Suppressor macrophage treated with lipopolysaccharide for 1 hour (primary cell): ENCODE measurements at places on chromosomes 5 and 9.
A peak's percentile ranks its signal among the peaks of the same experiment; 100 is the strongest.

DNA sequence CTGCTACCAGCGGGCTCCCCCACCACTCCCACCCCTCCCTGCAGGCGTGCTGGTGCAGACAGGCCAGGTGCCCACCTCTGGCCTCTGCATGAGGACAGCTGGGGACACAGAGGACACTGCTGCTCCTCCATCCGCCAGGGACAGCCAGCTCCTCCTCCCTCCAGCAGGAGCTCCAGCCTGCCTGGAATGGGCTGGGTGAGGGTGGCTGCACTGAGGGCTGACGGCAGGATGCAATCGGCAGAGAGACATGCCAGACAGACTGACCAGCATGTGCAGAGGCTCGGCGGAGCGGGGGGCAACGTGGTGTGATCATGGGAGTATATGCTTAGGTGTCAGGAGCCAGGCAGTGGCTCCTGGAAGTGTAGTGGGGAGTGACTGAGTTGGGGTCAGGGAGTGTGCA is 68.4 kb downstream of the RASGEF1C start:
- no peak for DNase-seq

DNA sequence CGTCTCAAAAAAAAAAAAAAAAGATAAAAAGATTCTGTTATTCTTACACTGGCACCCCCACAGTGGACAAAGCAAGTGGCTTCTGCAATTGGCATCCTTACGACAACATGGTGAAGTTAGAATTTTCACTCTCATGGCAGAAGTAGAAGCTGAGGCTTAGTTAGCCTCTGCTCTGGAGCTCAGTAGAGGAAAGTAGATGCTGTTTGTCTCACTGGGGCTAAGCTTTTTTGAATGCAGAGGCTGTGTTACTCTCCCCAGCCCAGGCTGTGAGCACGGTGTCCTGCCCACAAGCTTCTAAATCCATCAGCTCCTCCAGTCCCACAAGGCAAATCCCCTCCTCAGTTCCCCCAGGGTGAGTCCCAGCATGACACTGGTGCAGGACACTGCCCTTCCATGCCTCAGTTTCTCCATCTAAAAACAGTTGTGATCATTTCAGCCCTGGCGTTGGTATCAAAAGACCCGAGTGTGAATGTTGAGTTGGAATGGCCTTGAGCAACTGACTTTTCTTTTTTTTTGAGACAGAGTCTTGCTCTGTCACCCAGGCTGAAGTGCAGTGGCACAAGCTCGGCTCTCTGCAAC is 22.6 kb upstream of the PHF19 start:
- peak; percentile 55 for DNase-seq

GRCh38 chr9:121902461-121903135 is 190.5 kb downstream of the TTLL11 start:
- DNase-seq: no peak

DNA sequence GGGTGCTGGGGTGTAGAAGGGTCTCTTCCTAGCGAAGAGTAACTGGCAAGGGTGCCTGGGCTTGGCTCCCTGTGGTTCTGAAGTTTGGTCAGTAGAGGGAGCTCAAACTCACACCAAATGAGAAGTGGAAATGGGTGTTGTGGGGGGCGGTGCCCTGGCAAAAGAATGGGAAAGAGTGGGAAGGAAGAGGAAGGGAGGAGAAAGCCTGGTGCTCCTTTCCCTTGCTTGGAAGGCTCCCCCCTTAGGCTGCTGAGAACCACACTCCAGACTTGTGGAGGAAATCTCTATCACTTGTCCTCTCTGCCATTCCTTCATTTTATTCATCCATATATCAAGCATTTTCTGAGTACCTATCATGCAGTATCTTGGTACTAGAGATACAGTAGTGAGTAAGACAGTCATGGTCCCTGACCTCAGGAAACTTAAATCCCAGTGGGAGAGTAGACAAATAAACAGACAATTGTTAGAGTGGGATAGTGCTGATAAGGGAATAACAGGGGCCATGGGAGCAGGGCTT is 13.0 kb downstream of the SLC4A9 start:
- DNase-seq: peak; percentile 79

DNA sequence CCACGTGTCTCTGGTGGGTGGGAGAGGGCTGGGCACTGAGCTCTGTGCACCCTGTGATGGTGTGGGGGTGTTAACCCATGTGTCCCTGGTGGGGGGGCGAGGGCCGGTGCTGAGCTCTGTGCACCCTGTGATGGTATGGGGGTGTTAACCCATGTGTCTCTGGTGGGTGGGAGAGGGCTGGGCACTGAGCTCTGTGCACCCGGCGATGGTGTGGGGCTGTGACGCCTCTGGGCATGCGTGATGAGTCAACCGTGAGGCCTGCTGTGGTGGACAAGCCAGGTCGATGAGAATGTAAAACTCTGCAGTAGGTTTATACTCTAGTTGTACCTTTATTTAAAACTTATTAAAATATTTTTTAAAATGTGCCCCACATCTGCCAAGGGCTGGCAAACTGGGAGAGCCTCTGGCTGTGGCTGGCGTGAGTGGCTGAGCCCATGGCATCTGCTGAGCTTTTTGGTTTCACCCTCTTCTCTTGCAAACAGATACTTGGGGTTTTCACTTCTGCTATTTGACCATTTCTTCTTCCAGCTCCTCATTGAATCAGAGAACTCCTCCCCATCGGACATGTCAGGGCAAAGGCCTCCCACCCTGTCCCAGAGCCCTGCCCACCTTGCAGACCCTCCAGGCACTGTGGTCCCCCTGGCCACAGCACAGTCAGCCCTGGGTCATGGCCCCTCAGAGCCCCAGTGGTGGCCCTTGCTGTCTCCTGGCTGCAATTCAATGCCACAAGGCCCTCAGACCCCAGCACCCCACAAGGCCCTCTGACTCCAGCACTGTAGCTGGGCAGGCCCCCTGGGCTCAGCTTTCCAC is 18.5 kb upstream of the EXOC3 start:
- DNase-seq: peak; percentile 62

DNA sequence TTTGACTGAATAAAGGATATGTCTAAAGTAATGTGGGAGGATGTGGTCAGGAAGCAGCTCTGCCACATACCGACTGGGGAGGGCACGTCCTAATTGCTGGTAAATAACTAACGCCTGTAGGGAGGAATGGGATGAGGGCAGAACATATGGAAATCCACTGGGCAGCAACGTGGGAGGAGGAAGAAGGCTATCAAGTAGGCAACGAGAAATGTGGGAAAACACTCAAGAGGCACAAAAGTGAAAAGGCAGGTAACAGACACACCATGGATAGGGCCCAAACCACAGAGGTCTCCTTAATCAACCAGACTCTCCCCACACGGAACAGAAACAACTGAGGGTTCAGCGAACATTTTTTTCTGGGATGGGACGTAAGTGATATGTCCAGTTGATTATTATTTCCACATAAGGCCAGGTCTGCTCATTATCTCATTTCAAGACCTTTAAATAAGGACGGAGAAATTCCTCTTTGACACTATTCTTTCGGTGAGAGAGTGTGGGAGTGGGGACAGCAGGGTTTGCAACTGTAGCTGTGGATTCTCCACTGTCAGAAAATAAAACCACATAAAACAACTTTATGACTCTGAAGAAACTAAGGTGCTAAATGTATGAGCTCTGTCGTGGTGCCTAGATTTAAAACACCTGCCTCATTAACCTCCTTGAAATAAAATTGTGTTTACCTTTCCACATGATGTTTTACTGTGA is 17.0 kb downstream of the IARS1 start:
- no peak for DNase-seq

GRCh38 chr5:4882186-4882585 is 257.9 kb upstream of the ADAMTS16 start:
- no peak for DNase-seq

- DNase-seq: no peak
Observed at GRCh38 chr9:106874031-106874430, 11.1 kb downstream of the ZNF462 start.

DNA sequence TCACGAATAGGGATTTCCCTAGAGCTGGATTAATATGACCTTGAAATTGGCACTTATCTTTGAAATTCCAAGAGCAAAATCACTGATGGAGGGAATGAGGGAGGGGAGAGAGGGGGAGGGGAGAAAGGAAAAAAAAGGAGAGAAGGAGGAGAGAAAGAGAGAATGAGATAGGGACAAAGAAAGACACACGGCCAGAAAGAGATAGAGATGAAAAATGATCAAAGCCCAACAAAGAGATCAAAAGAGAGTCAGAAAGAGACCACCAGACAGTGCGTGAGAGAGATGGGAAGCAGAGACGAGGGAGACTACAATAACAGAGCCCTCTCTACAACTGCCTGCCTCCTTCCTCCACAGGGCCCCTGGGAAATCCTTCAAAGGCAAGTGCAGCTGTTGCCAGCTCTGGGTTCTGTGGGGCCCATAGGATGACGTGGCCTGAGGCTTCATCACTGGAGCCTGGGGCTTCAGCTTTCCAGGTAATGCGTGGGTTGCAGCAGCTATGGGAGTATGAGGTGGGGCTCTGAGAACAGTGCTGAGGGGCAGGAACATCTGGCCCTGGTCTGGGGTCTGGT is 58.3 kb upstream of the SHB start:
- DNase-seq: no peak

- DNase-seq: no peak
Observed at GRCh38 chr9:104494808-104495207, 9.3 kb upstream of the OR13F1 start.

DNA sequence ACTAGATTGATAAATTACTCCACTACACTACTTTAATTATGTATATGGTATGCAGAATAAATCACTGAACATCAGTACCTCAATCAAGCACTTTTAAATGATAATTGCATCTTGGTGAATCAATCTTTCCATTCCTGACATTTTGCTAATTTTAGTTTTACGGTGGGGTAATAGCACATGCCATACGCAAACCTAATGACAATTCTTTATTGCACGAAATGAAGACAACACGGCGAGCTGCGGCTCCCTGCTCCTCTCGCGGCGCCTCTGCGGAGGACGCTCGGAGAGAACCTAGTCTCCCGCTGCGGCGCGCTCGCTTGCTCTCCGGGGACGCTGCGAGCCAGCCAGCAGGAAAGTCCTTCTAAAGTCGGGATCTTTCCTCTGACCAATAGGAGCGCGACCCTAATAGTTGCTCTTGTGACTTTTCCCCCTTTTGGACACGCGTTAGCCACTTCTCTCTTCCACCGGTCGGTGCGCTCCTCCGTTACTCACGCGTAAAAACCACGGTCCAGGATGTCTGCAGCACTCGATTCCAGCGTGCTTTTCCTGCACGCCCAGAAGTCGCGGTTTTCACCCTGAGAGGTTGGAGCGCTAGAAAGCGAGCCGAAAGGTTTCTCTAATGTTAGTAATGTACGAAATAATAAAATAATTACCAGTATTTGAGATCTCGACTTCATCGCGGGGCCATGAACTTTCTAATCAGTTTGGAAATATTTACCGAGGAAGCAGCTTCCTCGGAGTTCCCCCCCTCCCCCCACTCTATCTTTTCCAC is 1.0 kb upstream of the MEF2C start:
- DNase-seq: peak; percentile 78

GRCh38 chr5:166535641-166536040 is 1755.8 kb upstream of the WWC1 start:
- no peak for DNase-seq

- DNase-seq: no peak
Observed at GRCh38 chr5:54251981-54252380, 58.4 kb downstream of the ARL15 start.

- no peak for DNase-seq
Observed at GRCh38 chr9:72618811-72619210, 97.4 kb downstream of the TMC1 start.

DNA sequence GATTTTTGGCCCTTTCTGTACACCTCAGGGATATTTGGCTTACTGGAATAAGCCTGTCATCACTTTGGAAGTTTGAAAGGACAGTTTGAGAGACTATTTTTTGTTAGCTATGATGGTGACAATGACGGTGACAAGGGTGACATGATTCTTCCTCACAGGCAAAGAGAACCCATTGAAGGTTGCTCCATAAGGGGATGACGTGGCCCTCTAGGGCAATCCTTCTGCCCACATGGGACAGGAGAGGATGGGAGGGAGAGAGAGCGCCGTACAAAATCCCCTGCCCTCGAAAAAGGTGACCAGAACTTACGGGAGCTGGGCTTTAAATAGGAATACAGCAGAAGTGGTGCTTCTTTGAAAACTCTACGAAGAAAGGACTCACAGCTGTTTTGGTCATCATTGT is 22.6 kb downstream of the HRH2 start:
- peak; percentile 73 for DNase-seq

DNA sequence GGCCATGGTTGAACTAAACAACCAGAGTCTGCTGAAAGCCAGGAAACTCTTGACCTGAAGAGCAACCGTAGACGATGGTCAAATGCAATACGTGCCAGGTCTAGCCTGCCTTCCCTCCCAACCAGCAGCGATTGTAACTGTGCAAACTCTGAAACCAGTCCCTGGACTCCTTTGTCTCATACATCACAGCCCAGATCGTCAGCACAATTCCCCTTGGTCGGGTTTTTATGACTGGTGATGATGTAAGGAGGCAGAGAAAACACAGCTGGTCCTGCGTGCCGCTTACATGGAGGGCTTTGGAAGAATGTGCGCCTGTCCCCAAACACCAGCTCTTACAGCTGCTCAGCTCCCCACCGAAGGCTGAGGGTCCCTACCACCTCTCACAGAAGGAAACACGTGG is 24.6 kb downstream of the SMIM23 start:
- no peak for DNase-seq
